ENCODE measurements at places on chromosomes 11 and 22. TPM values are rescaled to one million over a fixed set of nuclear protein-coding genes. Genes with fewer than 3 reads are reported as not detected.

DNA sequence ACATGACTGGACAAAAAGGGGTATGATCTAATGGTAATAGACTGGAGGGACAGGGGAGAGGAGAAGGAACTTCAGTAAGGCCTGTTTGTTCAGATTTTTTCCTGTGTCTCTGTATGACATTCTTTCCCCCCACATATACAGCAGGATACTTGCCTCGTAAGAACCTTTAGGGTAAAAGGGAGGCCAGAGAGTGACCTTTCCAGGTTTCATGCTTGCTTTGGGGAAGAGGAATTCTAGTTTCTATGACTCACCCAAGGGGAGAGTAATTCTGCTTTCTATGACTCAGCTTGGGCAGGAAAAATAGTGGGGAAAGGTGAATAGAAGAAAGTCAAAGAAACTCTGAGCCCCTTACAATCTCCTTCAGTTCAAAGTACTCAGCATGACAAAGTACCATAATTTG is 457.0 kb downstream of the DLG2 start:
- H3K27ac ChIP-seq: no peak overlapping the region
- H3K36me3 ChIP-seq: no peaks in the 10 kb centered on the region
- no peaks in the 10 kb centered on the region for H3K27me3 ChIP-seq
- no peak overlapping the region for H3K4me3 ChIP-seq
- peak; percentile 1 for DNase-seq
- H3K4me1 ChIP-seq: no peaks in the 10 kb centered on the region

GRCh38 chr11:68550485-68550817 is 89.9 kb downstream of the PPP6R3 start:
- no peak overlapping the region for H3K4me3 ChIP-seq
- H3K27ac ChIP-seq: peak overlapping the region; percentile 69
- DNase-seq: peak; percentile 52
- H3K27me3 ChIP-seq: no peaks in the 10 kb centered on the region
- H3K4me1 ChIP-seq: peaks cover 41% of the 10 kb centered on the region

DNA sequence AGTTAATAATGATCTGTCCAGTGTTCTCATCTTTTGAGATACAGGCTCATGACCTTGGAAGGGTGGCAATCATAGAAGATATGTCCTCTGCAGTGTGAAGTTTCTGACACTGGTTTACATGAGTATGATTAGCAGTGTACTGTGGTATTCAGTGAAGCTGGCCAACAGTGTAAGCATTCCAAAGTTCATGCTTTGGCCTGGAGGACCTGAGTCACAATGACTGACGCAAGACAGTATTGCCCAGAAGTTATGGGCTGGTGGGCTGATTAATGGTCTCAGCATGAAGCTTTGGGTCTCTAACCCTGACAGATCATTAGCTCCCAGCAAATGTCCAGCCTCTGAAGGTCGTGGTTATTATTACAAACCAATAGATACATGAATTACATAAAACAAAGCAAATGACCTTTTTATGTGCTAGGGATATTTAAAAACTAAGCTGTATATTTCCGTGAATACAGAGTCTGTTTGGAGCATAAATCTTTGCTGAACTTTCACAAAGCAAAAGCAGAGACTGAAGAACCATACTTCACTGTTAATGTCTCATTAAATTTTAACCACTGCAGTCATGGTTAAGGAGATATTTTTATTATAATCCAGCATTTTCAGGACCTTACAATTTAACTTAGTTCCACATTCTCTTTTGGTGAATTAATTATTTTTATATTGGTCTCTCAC is 28.3 kb upstream of the USP47 start:
- H3K36me3 ChIP-seq: no peaks in the 10 kb centered on the region
- H3K27me3 ChIP-seq: no peaks in the 10 kb centered on the region
- H3K27ac ChIP-seq: peak overlapping the region; percentile 54
- peak; percentile 69 for DNase-seq
- no peak overlapping the region for H3K4me3 ChIP-seq

- H3K4me1 ChIP-seq: peaks cover 18% of the 10 kb centered on the region
- peak; percentile 91 for DNase-seq
- H3K4me3 ChIP-seq: no peak overlapping the region
- no peaks in the 10 kb centered on the region for H3K36me3 ChIP-seq
These were observed 3.9 kb upstream of the RNF215 start for GRCh38 chr22:30390974-30391691.

- no peak for DNase-seq
- no peak overlapping the region for H3K27ac ChIP-seq
- H3K4me3 ChIP-seq: no peak overlapping the region
- no peaks in the 10 kb centered on the region for H3K36me3 ChIP-seq
- H3K4me1 ChIP-seq: peaks cover 47% of the 10 kb centered on the region
These were observed 56.5 kb downstream of the FLRT1 start for GRCh38 chr11:64092111-64092760.

DNA sequence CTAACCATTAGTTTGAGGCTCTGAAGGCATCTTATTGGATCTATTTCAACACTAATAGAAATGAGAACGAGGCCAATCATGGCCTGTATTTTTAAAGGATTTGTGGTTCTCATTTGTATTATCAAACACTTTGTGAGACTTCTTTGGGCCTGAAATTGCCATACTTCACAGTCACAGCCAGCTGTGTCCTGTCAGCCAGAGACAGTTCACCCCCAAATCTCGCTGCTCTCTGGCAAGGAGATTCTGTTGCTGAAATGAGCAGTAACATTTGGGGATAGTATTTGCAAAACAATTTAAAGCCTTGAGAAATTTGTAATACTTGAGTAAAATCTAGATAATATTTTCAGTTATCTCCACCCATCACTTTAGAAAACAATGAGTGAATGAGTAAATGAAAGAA is 26.9 kb upstream of the TENM4 start:
- no peak overlapping the region for H3K4me3 ChIP-seq
- no peaks in the 10 kb centered on the region for H3K4me1 ChIP-seq
- no peak overlapping the region for H3K27ac ChIP-seq
- no peak for DNase-seq
- H3K36me3 ChIP-seq: no peaks in the 10 kb centered on the region

GRCh38 chr11:47891886-47892285 is 43.7 kb upstream of the NUP160 start:
- no peaks in the 10 kb centered on the region for H3K36me3 ChIP-seq
- no peaks in the 10 kb centered on the region for H3K27me3 ChIP-seq
- H3K27ac ChIP-seq: no peak overlapping the region
- no peak for DNase-seq
- H3K4me1 ChIP-seq: no peaks in the 10 kb centered on the region
- no peak overlapping the region for H3K4me3 ChIP-seq

DNA sequence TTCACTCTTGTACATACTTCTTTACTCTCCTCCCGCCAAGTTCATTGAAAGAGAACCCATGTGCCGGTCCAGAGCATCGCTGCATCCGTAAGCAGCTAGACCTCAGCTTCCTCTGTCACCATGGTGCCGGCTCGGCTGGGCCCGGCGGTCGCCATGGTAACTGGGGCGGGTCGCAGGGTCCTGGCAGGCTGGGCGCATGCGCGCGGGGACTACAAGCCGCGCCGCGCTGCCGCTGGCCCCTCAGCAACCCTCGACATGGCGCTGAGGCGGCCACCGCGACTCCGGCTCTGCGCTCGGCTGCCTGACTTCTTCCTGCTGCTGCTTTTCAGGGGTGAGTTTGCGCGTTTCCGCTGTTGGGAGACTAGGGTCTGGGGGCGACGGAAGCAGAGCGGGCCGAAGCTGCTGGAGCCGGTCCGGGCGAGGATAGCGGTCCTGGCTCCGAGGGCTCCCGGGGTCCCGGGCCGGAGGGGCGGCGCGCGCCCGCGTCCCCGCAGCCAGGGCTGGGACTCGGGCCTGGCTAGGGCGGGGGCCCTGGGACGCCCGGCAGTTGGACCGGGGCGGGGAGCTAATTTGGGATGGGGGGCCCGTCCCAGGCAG is at the start of gene JAM3:
Gene JAM3, plus strand, starts transcription at position 244 of the 597 bp plus-strand sequence. Its CDS starts 12 bp downstream, at position 256.
- no peaks in the 10 kb centered on the region for H3K36me3 ChIP-seq
- H3K4me1 ChIP-seq: peaks cover 12% of the 10 kb centered on the region
- H3K4me3 ChIP-seq: peak within 1 kb of the TSS; percentile 63
- peak; percentile 87 for DNase-seq
- peak within 1 kb of the TSS; percentile 85 for H3K27ac ChIP-seq

- H3K4me3 ChIP-seq: no peak within 1 kb of the TSS
- H3K36me3 ChIP-seq: peaks cover 10% of the 10 kb centered on the region
- no peaks in the 10 kb centered on the region for H3K4me1 ChIP-seq
- H3K27me3 ChIP-seq: no peaks in the 10 kb centered on the region
- no peak for DNase-seq
These were observed at the start of gene ACRV1 for GRCh38 chr11:125680747-125681146. Gene ACRV1, minus strand, starts transcription at chr11:125680847. Its CDS starts 67 bp downstream, at chr11:125680780.

DNA sequence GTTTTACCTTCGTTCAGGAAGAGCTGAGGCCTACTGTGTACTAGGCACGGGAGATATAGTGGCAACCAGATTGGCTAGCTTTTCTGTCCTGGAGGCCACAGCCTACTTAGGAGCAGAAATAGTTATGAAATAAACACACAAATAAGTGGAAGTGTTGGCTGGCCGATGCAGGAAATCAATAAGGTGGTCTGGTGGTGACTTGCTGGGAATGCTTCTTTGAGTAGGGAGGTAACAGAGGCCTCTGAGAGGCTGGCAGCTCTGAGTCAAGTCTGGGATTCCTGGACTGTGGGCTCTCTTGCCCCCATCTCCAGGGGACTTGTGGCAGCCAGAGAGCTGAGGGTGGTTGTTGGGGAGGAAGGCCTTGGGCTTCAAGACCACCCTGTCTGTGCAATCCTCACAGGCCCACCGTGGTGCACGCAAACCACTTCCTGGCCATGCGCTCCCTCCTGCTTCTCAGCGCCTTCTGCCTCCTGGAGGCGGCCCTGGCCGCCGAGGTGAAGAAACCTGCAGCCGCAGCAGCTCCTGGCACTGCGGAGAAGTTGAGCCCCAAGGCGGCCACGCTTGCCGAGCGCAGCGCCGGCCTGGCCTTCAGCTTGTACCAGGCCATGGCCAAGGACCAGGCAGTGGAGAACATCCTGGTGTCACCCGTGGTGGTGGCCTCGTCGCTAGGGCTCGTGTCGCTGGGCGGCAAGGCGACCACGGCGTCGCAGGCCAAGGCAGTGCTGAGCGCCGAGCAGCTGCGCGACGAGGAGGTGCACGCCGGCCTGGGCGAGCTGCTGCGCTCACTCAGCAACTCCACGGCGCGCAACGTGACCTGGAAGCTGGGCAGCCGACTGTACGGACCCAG is 4.1 kb downstream of the SERPINH1 start:
- peaks cover 46% of the 10 kb centered on the region for H3K4me1 ChIP-seq
- H3K4me3 ChIP-seq: no peak overlapping the region
- H3K27ac ChIP-seq: peak overlapping the region; percentile 95
- no peaks in the 10 kb centered on the region for H3K27me3 ChIP-seq
- peaks cover 51% of the 10 kb centered on the region for H3K36me3 ChIP-seq

- no peaks in the 10 kb centered on the region for H3K27me3 ChIP-seq
- H3K4me1 ChIP-seq: peaks cover 5% of the 10 kb centered on the region
- peak overlapping the region; percentile 42 for H3K27ac ChIP-seq
- no peaks in the 10 kb centered on the region for H3K36me3 ChIP-seq
- H3K4me3 ChIP-seq: no peak overlapping the region
These were observed 21.0 kb upstream of the RAB30 start for GRCh38 chr11:83092488-83093384.

DNA sequence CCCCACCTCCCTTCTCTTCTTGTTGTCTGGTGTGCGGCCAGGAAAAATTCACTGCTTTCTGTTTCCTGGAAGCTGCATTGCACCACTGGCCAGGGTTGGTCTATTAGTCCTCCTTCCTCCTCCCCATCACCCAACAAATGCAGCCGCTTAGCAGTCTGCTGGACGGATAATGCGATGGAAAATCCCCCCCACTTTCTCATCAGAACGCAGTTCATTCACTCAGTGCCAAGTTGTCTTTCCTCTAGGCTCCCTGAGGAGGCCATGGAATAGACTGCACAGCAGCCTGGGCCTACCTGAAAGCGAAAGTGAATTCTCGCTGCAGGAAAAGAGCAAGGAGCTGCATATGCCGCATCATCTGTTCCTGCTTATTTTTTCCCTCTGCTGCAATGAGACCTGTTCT is 513.6 kb downstream of the METTL15 start:
- peak; percentile 43 for DNase-seq
- H3K36me3 ChIP-seq: no peaks in the 10 kb centered on the region
- no peaks in the 10 kb centered on the region for H3K27me3 ChIP-seq

DNA sequence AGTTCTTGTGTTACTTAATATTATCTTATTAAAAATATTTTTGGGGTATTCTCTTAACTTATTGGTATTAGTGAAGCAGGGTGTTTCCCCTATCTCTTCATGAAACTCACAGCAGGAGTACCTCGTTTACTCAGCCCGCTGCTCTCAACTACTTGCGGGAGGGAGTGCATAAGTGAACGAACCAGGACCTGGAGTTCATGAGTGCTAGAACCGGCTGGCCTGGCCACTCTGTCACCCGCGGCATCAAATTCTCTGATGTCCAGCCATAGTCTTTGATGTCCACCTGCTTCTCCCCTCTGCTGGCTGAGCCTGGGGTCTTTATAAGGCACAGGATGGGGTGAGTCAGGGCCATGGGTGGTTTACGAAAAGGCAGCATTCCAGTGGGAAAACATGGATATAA is 216.7 kb upstream of the ANO5 start:
- no peak for DNase-seq
- H3K27ac ChIP-seq: no peak overlapping the region
- H3K4me1 ChIP-seq: no peaks in the 10 kb centered on the region
- H3K36me3 ChIP-seq: no peaks in the 10 kb centered on the region

DNA sequence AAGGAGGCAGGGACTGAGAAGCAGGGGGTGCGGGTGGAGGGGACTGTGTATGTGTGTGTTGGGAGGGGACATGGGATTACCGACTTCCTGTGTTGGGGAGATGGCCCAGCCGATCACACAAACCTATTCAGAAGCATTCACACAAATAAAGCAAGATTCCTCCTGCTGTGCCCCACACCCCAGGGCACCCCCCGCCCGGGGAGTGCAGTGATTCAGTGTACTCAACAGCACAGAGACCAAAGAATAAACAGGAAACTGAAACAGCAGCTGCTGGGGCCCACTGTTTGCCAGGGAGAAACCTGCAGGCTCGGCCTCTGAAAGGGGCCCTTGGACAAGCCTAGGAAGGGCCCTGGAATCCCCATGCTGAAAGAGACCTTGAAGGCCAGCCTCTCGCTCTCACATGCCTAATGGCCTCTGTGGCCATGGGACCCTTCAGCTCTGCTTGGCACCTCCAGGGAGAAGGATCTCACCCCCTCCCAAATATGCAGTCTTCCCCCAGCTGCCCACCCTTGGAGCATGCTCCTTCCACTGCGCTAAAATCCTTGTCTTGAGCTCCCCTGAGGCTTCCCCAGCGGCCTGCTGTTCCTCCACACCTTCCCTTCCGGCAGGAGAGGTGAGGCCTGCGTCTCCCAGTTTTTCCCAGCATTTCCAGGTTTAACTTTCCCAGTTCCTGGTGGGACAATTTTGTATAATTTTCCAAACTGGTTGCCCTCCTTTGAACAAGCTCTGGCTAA is 72.9 kb downstream of the CSNK2A3 start:
- peaks cover 5% of the 10 kb centered on the region for H3K4me1 ChIP-seq
- H3K27me3 ChIP-seq: no peaks in the 10 kb centered on the region
- H3K27ac ChIP-seq: peak overlapping the region; percentile 21
- no peaks in the 10 kb centered on the region for H3K36me3 ChIP-seq
- no peak overlapping the region for H3K4me3 ChIP-seq

GRCh38 chr22:47783433-47784366 is 1021.2 kb downstream of the TBC1D22A start:
- no peaks in the 10 kb centered on the region for H3K36me3 ChIP-seq
- no peak for DNase-seq
- H3K4me1 ChIP-seq: no peaks in the 10 kb centered on the region
- H3K27ac ChIP-seq: no peak overlapping the region

The ASCL2 gene
- not detected for total RNA-seq

The MRPL16 gene
- 35.1 TPM for total RNA-seq

The CBLIF gene
- total RNA-seq: 446 TPM

The CAVIN3 gene
- 166 TPM for total RNA-seq

The SLCO2B1 gene
- 54.9 TPM for total RNA-seq
